Left forelimb (tissue), 1 donor: ENCODE measurements at places on chromosomes 5 and 9.

DNA sequence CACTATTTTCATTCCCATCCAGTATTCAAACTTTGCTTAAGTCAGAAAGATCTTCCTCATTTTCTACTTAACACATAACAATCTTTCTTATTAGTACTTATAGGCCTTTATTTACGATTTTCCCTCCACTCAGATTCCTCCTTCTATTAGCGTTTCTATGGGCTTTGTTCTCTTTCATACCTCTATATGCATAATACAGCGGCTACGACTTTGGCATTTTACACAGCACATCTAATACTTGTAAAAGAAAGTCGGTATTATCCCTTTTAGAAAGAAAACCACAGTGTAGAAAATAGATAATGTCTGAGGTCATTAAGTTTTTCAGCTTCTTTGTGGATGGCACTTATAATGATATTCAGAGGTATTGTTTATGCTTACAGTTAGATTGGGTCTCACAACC lies 8.4 kb downstream of the RBM18 start:
- no peak for DNase-seq

GRCh38 chr9:129946246-129946995 lies 96.6 kb downstream of the FNBP1 start:
- no peak for DNase-seq

GRCh38 chr5:39433848-39434247 lies 9.1 kb upstream of the DAB2 start:
- no peak for DNase-seq

DNA sequence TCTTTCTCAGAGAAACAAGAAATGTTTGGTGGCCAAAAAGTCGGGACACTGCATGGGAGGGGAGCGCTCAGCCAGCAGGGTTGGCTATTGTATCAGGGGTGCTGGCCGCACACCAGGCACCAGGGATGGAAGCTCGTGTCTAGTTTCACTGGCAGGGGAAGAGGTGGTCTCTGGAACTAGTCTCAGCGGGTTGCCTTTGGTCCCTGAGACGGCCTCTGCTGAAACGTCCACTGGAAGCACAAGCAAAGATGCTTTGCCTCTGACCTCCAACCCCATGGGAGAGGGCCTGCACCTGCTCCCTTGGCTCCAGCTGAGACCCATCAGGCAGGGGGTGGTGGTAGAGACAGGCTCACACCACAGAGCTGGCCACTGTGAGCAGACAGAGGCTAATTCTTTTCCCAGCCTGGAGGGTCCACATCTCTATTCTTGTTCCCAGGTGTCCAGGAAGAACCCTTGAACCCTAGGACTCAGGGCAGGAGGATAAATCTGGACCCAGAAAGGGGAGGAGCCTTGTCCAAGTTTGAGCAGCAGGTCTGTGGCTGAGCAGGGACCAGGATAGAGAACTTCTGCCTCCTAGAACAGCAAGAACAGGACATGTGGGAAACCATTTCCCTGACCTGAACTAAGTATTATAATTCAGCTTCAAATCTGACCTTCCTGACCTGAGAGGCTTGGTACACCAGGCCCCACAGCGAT lies 102.6 kb downstream of the RGS3 start:
- DNase-seq: peak; percentile 65
